Stimulated activated CD4-positive, alpha-beta T cell treated with anti-CD3 and anti-CD28 coated beads, Interleukin-1b, Interleukin-23, amount 100 ng/mL, for 24 hours (primary cell): ENCODE measurements at places on chromosomes 6 and 20.

DNA sequence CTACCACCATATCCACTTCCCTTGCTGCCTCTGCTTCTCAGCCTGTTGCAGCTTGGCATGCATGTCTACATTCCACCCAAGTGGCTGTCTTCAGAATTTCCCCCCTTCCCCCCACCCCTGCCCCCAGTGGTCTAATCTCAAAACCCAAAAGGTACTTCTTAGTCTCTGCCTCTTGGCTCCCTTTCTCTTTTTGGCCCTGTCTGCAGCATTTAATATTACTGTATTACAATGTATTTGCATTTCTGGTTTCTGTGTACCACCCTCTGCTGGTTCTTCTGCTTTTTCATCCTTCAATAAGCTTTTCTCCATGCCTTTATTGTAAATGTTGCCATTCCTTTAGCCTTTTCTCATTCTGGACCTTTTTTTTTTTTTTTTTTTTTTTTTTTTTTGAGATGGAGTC lies 43.0 kb downstream of the RPRD1B start:
- no peak for DNase-seq

DNA sequence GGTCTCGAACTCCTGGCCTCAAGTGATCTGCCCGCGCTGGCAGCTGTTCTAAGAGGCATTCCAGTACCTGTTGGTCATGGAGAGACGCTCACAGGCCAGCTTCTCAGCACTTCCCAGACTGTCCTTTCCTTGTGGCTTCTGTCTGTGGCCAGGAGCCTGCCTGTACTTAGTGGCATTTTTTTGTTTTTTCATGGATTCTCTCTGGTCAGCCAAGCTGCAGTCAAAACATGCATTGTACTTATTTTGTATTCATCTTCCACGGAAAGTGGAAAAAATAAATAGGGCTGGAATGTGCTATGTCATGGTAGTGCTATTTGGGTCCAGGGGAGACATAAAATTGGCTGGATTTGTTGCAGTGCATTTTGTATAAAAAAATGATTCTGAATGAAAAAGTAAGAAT lies 29.1 kb downstream of the ZDHHC14 start:
- no peak for DNase-seq

- DNase-seq = no peak
These were observed 36.2 kb downstream of the GCM1 start for GRCh38 chr6:53112404-53112803.

DNA sequence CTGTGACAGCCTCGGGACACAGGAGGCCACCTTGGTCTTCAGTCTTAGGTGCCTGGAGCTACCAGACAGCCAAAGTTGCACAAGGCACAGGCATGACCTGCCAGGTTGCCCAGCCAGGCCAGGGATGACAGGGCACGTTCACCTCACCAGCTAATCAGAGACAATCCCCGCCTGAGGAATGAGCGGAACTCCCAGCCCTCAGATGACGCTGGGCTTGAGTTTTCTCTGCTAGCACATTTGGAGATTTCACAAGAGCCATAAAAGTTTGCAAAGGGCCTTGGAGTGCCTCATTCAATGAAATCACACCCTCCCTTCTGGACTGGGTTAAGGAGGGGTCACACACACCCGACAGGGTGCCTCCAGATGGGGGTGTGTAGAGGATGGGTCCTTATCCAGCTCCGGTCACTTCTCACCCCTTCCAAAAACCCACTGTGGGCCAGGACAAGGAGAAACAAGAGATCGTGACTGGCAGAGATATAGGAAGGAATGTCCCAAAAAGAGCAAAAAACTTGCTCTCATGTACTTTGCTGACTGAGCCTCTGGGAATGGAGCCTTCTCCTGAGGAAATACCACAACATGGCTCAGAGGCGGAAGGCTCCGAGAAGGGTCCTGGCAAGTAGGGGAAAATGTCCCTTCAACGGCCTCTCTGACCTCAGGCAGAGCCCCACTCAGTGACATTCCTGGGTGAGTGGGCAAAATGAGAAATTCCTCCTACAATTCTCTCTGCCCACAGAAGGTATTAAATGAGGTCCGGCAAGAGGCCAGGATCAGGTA lies 121.6 kb downstream of the ISM1 start:
- DNase-seq = no peak

DNA sequence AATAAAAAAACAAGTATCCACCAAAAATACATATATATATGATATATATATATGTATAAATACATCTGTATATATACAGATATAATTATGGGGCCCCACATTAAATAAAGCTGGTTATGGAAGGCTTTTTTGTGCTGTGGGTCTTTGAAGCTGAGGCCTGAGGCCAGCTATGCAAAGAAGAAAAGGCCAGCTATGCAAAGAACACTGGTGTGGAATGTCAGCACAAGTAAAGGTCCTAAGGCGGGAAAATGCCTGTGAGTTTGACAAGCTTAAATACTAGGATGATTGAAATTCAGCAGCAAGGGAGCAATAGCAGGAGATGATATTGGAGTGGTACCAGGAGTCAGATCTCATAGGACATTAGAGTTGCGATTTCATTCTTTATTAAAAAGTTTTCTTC lies 25.2 kb downstream of the ADGRF1 start:
- DNase-seq = no peak

- no peak for DNase-seq
These were observed 153.6 kb downstream of the ZFAND3 start for GRCh38 chr6:37972994-37973757.

GRCh38 chr20:63475209-63475608 lies 2.8 kb upstream of the KCNQ2 start:
- no peak for DNase-seq

DNA sequence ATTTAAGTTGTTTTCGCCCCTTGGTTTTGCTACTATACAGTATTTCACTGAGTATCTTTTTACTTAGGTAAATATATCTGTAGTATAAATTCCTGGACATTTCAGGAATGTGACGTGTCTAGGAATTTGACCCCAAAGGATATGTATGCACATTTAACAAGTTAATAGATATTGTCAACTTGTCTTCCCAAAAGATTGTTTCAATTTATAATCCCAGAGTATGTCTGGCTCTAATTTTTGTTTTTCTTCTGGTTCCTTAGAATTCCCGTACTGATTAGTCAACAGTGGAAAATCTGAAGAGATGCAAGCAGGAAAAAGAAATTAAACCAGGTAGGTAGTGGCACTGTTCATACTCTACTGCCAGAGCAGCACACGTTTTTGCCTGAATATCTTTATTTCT lies 7.2 kb downstream of the PKIG start:
- no peak for DNase-seq

DNA sequence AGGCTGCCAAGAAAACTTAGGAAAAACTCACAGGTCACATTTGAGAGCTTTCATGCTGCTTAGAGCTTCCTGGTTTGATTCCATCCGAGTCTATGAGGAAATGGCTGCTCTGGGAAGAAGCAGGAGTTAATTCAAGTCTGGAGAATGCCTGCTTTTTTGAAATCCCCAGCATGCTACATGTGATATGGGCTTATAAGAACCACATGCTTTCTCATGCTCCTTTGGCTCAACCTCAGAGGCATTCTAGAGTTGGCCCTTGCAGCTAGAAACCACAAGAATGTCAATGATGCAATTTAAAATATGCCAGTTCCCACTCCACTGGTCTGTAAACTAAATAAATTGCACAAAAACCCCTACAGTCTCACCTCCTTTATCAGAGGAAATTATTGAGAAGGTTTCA lies 142.9 kb upstream of the OLIG3 start:
- DNase-seq = no peak

GRCh38 chr6:22135395-22135794 lies 161.4 kb downstream of the PRL start:
- DNase-seq = no peak

DNA sequence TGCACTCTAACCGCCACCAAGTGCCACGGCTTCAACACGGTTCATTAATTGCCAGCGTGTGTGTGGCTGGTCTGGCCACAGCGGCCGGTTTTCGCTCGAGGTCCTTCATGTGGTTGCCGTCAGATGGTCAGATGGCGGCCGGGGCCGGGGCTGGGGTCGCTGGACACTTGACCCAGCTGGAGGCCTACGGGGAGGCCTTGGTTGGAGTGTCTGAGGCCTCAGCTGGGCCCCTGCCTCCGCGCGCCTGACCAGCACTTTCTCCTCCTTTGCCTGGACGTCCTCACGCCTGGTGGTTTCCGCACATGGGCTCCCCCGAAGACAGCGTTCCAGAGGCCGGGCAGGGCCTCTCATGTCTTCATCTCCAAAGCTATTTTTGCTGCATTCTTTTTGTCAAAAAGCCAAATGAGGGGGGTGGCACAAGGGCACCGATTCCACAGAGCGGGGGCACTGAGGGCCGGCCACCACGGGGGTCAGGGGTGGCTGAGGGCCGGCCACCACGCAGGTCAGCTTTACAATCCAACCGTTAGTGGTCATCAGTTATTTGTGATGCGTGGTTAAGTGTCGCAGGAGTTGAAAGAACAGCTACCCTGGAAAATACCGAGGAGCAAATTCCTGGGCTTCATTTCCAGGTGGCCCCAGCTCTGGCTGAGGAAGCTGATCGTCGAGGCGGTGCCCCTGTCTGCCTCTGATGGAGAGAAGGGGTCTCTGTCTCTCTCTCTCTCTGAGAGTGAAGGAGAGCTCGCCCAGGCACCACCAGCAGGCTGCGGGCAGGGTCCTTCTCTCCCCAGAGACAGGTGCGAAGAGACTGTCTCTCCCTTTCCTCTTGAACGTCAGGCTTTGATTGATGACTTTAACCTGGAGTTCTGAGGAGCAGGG lies 50.5 kb upstream of the FRMD1 start:
- DNase-seq = no peak

GRCh38 chr20:920311-920710 lies 4.2 kb upstream of the ANGPT4 start:
- no peak for DNase-seq

- no peak for DNase-seq
These were observed 4.9 kb upstream of the PI16 start for GRCh38 chr6:36949636-36950035.

DNA sequence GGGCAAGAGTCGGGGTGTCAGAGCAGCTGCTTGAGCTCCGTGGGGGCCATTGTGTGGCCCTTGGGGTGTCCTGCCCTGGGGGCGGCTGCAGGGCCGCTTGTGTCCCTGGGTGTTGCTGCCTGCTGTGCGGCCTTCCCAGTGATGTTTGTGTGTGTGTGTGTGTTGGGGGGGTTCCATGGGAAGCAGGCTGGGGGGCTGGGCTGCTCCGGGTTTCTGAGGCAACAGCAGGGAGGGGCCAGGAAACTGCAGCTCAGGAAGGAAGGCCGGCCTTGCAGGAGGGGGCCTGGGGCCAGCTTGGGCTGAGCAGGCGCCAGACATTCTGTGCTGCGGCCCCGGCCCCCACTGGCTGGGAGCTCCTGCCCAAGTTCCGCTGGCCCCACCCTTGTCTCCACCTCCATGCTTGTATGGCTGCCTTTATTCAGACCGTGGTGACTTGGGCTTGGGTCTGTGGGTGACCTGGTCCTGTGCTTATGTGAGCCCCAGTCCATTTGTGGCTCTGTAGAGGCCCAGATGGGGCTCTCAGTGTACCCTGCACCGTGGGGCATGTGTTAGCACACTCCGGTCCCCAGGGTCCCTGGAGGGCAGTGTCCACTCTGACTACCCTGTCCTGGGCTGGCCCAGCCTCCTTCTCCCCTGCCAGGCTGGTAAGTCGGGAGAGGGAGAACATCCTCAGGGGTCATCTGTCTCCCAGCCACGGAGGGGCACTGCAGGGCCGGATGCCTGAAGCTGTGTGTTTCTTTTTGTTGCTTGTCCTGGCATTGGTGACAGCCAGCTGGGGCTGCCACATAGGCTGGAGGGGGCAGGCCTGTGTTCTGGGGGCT lies 4.6 kb upstream of the SOX18 start:
- no peak for DNase-seq

DNA sequence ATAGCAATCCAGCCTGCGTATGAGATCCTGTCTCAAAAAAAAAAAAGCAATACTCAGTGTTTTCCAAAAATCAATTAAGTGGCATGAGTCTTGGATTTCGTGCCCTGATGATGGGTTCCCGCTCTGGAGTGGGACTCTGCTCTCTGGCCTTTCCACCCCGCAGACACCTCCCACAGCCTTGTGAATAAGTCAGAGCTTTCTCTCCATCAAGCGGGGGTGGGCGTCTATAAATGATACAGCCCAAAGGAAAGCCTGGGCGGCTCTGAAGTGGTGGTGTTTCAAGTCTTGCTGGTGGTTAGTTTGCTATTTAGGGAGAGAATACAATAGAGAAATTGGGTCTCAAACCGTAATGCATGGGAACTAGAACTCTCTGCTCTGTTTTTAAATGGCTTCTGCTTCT lies 52.5 kb upstream of the TAGAP start:
- no peak for DNase-seq

DNA sequence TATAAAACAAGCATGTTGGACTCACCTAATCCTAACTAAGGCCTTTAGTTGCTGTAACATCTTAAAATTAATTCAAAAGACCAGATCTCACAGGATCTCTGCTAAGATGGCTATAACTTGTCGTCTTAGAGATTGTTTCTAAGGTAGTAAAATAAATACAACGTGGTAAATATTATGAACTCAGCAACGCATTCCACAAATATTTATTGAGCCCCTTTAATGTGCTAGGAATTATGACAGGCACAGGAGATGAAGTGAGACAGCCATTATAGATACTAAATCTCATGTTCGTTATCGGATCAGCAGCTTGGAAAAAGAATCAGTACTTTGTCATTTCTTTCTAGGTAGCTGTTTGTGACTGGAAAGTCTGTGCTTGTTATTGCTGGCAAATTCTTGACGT lies 20.9 kb upstream of the MCM3 start:
- DNase-seq = no peak

- no peak for DNase-seq
These were observed 137.1 kb downstream of the ELOVL4 start for GRCh38 chr6:79810185-79810705.

GRCh38 chr6:21731411-21732031 lies 138.0 kb downstream of the SOX4 start:
- no peak for DNase-seq

DNA sequence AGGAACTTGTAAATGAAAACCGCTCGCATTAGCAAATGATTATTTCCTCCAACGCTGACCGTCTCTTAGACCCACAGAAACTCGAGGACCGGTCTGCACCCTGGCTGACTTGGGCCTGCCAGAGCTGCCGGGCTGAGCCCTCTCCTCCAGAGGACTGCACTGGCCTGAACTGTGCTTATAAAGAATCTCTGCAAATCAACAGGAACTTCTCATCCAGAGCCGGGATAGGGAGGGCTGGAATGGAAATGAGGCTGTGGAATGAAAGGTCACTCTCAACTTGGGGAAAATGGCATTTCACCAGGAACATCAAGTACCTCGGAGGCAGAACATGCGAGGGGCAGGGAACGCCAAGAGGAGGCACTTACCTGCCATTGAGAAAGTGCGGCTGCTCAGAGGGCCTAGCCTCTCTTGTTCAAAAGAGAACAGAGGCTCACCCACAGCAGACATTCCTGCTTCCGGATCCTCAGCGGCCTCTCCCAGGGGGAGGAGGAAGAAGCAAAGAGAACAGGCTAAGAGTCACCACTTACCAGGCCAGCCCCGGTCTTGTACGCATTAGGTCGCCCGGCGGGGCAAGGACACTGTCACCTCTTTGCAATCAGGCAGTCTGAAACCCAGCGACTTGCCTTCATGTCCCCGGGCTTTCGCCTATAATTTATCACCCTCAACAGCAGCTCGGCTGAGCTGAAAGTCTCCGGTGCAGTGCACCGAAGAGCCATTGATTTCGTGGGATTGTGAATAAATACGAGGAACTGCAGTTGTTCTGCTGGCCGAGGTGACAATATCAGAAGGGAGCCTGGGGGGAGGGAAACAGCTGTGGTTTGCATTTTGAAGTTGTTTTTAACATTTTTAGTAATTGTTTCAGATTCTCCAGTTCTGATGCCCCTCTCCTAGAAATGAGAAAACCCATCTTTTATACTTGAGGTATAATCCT lies 37.6 kb downstream of the ZMYND8 start:
- no peak for DNase-seq

GRCh38 chr20:33910056-33910455 lies 83.7 kb upstream of the RALY start:
- DNase-seq = no peak

GRCh38 chr20:41173161-41173721 lies 35.9 kb downstream of the PLCG1 start:
- DNase-seq = peak; percentile 48
